NCI-H524 (cell line): ENCODE measurements at places on chromosomes 13 and 19.

DNA sequence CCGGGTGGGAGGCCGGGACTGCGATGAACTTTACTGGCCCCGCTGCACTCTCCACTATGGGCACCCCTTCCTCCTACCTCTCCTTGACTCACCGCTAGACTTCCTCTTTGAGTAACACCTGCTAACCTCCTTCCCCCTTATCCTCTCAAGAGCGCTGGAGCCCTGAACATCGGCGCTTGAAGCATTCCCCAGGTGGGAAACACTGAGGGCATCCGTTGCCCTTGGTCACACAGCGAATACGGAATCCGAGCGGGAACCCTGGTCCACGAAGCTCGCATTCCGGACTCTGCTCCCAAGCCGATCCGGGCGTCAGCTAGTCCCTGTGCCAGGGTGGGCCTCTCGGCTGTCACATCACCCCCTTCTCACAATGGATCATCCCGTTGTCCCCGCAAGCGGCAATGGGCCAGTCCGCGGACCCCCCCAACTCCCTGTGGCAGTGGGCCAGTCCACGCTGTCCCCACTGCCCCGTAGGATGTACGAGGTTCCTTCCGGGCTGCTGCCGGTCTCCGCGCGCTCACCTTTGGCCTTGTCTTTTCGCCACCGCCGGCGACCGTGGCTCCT is 4.2 kb downstream of the LIPE start:
- DNase-seq, result peak; percentile 69

DNA sequence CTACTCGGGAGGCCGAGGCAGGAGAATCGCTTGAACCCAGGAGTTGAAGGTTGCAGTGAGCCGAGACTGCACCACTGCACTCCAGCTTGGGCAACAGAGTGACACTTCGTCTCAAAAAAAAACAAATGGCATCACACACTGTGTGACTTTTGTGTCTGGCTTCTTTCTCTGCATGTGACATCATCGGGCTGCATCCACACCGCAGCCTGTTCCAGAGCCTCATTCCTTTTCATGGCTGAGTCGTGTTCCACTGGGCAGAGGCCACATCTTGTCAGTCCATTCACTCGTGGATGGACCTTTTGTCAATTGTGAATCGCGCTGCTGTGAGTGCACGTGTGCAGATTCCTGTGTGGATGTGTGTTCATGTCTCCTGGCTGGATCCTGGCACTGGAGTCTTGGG is 8.3 kb downstream of the THOP1 start:
- DNase-seq, result no peak

GRCh38 chr19:47284324-47284899 is 9.7 kb downstream of the INAFM1 start:
- peak; percentile 25 for DNase-seq

- DNase-seq, result peak; percentile 77
Measured at GRCh38 chr13:76848596-76848995, 37.6 kb downstream of the KCTD12 start.
